AG10803 (cell line): ENCODE measurements at places on chromosomes 2 and 18.

DNA sequence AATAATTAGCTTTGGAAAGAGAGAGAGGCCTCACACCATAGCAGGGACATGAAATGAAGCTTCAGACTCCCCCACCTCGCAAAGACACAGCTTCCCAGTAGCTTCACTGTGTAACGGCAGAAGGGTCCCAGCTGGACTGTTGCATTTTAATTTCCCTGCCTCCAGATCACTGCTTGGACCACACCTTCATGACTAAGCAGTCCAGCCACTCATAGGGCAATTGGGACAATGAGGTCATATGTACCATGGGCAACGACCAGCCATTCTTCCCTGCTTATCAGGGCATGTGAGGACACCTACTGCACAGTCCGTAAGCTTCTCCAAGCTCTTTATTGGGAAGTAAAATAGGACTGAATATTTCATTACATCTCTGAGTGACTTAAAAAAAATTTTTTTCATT is 183.0 kb downstream of the MREG start:
- peak; percentile 79 for DNase-seq

DNA sequence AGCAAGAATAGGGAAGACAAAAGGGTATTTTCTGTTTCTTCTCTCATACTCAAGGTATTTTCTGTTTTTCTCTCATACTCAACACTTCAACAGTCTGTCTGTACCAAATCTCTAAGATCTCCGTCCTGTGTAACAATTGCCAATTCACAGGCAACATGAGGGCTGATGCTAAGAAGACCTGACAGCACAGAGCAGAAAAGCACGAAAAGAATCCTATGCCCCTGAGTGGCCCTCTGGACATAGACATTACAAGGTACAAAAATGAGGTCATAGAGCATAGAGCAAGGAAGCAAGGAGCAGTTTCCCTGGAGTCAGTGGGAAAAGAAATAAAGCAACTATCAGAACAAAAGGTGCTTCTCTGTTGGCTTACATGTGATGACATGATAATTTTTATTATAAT is 1612.6 kb upstream of the CELF4 start:
- DNase-seq: no peak

- DNase-seq: no peak
Measured at GRCh38 chr2:45725731-45726130, 74.3 kb downstream of the PRKCE start.

- no peak for DNase-seq
Measured at GRCh38 chr2:129763966-129764365, 215.5 kb upstream of the RAB6C start.

DNA sequence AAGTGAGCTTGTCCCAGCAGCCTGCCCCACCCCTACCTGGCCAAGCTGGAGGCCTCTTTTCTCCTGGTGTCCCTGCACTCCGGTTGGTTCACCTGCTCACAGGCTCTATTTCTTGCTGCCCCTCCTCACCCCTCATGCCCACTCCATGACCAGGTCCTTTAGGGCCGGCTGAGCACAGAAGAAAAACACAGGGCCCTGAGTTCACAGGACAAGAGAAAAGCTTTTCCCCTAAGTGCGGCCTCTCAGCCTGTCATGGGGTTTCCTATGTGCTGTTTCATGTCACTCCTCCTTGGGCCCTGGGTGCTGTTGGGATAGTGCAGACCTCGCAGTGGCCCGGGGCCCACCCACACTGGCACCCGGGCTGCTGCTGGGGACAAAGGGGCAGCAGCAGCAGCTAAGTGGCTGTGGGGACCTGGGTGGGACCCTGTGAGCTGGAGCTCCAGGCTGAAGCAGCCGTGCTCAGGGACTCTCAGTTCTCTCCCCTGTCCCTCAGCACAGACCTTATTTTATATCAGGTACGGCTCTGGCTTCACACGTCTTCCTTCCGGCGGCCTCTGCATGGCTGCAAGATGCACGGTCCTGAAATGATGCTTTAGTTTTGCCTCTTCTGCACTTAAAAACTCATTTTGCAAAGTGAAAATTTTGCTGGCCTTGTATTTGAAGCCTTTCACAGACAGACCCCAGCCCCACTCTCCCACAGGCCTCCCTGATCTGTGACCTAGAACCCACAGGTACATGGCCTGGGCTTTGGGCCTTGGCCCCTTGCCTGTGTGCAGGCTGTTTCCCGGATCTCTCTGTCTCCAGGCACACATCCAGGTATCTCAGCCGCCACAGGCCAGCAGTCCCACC is 71.8 kb downstream of the SH3RF3 start:
- DNase-seq: no peak

GRCh38 chr2:171407030-171407675 is 26.6 kb downstream of the METTL8 start:
- no peak for DNase-seq

DNA sequence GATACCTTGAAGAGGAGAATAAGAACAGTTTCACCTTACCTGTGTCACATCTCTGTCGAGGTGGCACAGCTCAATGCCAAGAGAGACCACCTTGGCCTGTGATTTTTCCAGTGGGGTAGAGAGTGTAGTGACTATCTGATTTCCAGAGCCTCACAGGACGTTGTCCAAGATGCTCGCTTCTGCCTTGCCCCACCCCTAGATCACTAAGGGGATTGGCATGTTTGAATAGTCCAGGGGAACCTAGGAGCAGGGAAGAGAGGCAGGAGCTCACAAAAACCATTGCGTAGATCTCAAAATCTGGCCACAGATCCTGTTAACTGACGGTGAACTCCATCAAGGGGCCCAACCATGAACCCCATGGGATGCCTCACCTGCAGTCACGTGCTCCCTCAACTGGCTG is 24.2 kb downstream of the TMEM178A start:
- DNase-seq: no peak

DNA sequence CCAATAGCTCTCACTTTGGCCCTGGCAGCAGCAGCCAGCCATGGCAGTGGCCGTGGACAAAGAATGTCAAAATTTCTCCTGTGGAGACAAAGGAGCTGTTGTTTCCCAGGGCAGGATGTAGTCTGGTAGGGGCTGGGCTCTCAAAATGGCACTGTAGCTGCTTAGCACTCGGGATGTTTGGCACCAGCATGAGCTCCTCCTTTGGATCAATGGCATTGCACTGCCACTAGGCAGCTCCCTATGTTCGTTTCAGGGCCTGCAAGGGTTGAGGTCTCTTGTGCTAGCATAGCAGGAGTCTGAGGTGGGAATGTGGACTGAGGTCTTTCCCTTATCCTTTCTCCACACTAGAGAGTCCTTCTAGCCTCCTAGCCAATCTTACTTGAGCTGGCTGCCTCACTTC is 948.8 kb upstream of the FAM98A start:
- DNase-seq: no peak

DNA sequence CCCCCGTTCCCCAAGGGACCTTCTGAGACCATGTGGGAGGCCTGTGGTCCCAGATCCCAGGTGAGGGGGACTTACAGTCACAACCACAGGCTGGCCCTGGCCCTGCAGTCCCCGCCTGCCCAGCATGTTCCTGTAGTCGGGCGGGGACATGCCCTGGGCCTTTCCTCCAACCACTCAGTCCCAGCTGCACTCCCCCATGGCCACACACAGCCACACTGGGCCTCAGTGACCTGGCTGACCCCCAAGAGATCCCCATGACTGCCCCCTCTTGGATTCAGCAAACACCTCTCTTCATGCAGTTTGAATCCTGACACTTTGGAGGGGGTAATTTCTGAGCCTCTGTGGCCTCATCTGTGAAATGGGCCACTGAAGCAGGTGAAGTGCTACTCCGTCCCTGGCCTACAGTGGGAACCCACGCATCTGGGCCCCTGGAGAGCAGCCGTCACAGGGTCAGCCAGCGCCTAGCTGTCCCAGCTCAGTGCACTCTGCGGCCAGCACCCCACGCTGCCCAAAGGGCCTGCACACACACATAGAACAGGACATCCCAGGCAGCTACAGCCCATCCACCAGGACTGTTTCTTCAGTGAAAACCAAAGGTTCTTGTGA is 12.7 kb upstream of the ARHGEF4 start:
- DNase-seq: no peak

- peak; percentile 86 for DNase-seq
Measured at GRCh38 chr2:181106789-181107627, 126.6 kb downstream of the UBE2E3 start.

DNA sequence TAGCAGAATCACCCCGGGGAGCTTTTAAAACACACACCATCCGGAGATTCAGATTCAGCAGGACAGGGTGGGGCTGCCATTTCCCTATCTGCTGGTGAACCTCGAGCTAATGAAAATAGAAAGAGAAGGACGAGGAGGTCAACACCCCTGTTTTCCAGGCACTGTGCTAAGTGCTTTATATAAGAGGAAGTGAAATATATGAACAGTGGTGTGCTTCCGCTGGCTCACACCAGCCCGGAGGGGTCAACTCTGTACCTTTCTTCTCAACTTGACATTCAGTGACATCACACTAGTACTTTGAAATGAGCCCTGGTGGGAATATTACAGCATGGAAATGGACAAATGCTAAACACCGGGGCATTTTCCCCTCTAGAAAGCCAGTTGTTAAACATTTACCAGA is 108.3 kb upstream of the LTBP1 start:
- no peak for DNase-seq

DNA sequence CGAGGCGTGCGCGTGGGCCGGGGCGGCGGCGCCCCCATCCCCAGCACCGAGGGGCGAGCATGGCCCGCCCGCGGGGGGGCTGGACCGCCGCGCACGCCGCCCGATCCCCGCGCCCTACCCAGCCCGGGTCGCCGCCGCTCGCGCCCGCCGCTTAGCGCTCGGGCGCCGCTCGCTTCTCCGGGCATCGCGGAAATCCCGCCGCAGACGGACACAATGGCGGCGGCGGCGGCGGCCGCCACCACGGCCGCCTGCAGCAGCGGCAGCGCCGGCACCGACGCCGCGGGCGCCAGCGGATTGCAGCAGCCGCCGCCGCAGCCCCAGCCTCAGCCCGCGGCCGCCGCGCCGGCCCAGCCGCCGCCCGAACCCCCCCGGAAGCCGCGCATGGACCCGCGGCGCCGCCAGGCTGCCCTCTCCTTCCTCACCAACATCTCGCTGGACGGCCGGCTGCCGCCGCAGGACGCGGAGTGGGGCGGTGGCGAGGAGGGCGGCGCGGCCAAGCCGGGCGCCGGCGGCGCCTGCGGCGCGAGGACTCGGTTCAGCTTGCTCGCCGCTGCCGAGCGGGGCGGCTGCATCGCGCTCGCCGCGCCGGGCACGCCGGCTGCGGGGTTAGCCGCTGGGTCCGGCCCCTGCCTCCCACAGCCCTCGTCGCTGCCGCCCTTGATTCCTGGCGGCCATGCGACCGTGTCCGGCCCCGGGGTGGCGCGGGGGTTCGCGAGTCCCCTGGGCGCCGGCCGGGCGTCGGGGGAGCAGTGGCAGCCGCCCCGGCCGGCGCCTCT is 453 bp downstream of the CABLES1 start:
- no peak for DNase-seq

GRCh38 chr18:77167251-77167650 is 34.7 kb upstream of the MBP start:
- peak; percentile 77 for DNase-seq
